Neural progenitor cell (in vitro differentiated cells): ENCODE measurements at places on chromosomes 2 and 18. TPM values are rescaled to one million over a fixed set of nuclear protein-coding genes. Genes with fewer than 3 reads are reported as not detected.

Gene SPC25
- 38.9 and 60.0 TPM in 2 replicates for total RNA-seq

Gene HOXD13
- not detected in 2 replicates for total RNA-seq

Gene TMEM178A
- total RNA-seq = 11.8 and 19.2 TPM in 2 replicates

Gene CTIF
- 14.7 and 17.6 TPM in 2 replicates for total RNA-seq

Gene ANKRD62
- 0.15 TPM in 1 of 2 replicates, not detected in the other for total RNA-seq

Gene TMEM247
- not detected in 2 replicates for total RNA-seq

Gene RHOB
- 16.1 and 28.7 TPM in 2 replicates for total RNA-seq

Gene RAB17
- total RNA-seq = 0.43 TPM in 1 of 2 replicates, not detected in the other

Gene ANKMY1
- 4.2 and 6.9 TPM in 2 replicates for total RNA-seq

Gene APOB
- 0.34 and 0.47 TPM in 2 replicates for total RNA-seq

Gene ELOA2
- not detected in 2 replicates for total RNA-seq

Gene SYT4
- total RNA-seq = 0.02 and 0.06 TPM in 2 replicates

Gene NYAP2
- total RNA-seq = 0.07 TPM in 1 of 2 replicates, not detected in the other

Gene RTP5
- total RNA-seq = not detected in 2 replicates

Gene KLHL14
- 0.13 TPM in 1 of 2 replicates, not detected in the other for total RNA-seq

Gene DSG1
- not detected in 2 replicates for total RNA-seq

Gene TSPYL6
- total RNA-seq = not detected in 2 replicates

Gene TFPI
- 12.9 and 16.6 TPM in 2 replicates for total RNA-seq

Gene BOLL
- total RNA-seq = not detected in 2 replicates

Gene LAMA1
- total RNA-seq = 80.3 and 95.4 TPM in 2 replicates

Gene TTR
- total RNA-seq = 1.8 TPM in 1 of 2 replicates, not detected in the other

Gene GPR45
- total RNA-seq = not detected in 2 replicates

Gene NEUROD1
- not detected in 2 replicates for total RNA-seq

Gene SAG
- 0.03 TPM in 1 of 2 replicates, not detected in the other for total RNA-seq

Gene ANKRD53
- 0.06 TPM in 1 of 2 replicates, not detected in the other for total RNA-seq

Gene CPO
- total RNA-seq = not detected in 2 replicates

Gene SLC30A3
- total RNA-seq = 0.56 and 1.4 TPM in 2 replicates

Gene NLRC4
- not detected in 2 replicates for total RNA-seq

Gene CDH19
- not detected in 2 replicates for total RNA-seq

Gene HOXD4
- not detected in 2 replicates for total RNA-seq

Gene VIT
- total RNA-seq = not detected in 2 replicates

Gene INPP4A
- total RNA-seq = 34.2 and 35.1 TPM in 2 replicates

Gene UGT1A7
- total RNA-seq = not detected in 2 replicates

Gene TUBB8B
- total RNA-seq = 0.36 and 0.62 TPM in 2 replicates

Gene PCARE
- total RNA-seq = not detected in 2 replicates

Gene GKN1
- not detected in 2 replicates for total RNA-seq

Gene CFAP210
- 1.2 and 2.5 TPM in 2 replicates for total RNA-seq
